NCI-H510A (cell line): ENCODE measurements at places on chromosomes 2 and 18.

DNA sequence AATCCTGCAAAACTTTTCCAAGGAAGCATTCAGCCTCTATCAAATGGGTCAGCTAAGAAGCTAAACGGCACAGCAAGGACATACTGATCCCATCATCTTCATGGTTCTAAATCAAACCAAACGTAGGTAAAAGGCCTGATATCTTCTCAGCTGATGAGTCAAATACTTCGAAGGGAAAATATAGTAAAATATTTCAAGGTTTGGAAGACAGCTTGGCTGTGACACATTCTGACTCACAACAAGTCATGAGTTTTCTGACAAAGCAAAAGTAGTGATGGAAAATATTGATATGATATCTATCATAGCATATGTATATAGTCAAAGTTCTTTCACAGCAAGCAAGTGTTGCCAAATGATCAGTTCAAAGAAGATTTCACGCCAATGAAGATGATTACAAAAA, 31.5 kb downstream of the DOCK10 start:
- no peak for DNase-seq

DNA sequence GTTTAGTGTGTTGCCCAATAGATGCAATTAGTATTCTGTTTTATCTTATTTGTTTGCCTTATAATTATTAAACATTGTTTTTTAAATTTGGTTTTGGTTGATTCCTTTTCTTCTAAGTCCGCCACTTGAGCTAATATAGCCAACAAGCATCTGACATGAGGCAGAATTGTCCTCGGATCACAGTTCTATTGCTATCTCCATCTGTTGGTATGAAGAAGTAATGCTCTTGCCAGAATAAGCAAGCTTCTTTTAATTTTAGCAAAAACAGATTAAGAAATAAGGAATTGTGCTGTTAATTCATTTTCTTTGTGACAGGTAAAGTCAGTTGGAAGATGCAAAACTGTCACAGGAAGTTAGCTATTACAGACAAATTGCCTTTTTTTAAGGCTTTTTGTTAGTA, 54.3 kb downstream of the R3HDM1 start:
- DNase-seq = no peak

DNA sequence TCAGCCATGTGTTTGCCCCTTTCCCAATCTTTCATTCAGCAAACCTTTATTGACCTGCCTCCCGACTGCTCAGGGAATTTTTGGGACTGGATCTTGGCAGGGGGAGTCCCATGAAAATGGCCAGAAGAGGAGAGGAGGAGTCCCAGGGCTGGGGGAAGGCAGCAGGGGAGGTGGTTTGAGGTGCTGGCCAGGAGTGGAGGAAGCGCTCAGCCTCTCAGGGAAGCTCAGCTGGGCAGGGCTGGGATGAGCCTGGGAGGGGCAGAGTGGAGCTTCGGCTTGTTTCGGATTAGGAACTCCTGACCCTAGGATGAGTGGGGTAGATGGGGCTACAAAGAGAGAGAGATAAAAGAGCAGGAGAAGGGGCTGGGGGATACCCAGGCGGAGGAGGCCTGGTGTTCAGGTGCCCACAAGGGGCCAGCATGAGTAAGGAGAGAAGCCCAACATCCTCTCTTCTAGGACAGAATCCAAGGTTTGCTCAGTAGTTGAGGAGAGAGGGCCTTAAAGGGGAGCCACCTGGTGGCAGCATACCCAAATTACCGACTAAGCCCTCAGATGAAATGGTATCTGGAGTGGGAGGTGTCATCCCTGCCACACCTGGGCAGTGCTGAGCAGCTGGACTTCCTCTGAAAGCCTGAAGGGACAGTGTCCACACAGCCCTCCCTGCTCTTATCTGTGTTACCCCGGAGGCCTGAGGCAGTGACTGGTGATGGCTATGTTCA, 91.1 kb downstream of the INHBB start:
- DNase-seq = peak; percentile 47

DNA sequence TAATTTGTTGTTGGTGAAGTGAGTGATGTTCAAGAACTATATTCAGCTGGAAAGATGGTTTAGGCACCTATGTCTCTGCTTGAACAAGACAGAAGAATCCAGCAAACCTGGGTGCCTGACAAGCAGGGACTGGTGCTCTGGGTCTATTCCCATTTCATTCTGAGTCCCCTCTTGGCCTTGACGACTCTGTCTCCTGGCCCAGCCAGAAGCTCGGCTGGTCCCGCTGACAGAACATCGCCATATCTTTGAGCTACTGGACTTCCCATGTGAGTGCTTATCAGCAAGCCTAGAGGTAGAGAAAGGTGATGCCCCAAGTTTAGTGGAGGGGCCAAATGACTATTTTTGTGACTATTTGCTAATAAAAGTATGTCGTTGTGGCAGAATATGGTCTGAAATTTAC, 48.2 kb downstream of the SDC1 start:
- no peak for DNase-seq

GRCh38 chr2:60283626-60284025, 269.8 kb downstream of the BCL11A start:
- no peak for DNase-seq
